Stimulated activated naive CD4-positive, alpha-beta T cell treated with Interleukin-2 at 50 U/mL for 16 hours (primary cell): ENCODE measurements at places on chromosomes 7 and 10.
A peak's percentile ranks its signal among the peaks of the same experiment; 100 is the strongest.

DNA sequence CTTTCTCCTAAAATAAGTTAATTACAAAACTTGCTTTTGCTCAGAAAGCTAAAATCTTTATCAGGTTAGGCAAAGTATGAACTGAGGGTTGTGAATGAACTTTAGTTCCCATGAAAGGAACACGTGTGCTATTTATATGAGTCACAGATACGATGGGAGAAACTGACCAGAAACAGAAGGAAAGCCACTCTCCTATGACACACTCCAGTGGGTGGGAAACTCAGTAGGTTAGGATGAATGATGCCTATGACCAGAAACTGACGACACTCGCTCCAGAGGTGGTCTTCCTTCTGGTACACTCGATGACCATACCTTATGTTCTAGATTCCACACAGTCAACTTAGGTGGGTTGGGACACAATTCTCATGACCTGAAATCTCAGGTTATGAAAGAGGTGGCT is 215.7 kb upstream of the INHBA start:
- no peak for DNase-seq

- no peak for DNase-seq
Measured at GRCh38 chr7:23072922-23073321, 32.7 kb upstream of the KLHL7 start.

DNA sequence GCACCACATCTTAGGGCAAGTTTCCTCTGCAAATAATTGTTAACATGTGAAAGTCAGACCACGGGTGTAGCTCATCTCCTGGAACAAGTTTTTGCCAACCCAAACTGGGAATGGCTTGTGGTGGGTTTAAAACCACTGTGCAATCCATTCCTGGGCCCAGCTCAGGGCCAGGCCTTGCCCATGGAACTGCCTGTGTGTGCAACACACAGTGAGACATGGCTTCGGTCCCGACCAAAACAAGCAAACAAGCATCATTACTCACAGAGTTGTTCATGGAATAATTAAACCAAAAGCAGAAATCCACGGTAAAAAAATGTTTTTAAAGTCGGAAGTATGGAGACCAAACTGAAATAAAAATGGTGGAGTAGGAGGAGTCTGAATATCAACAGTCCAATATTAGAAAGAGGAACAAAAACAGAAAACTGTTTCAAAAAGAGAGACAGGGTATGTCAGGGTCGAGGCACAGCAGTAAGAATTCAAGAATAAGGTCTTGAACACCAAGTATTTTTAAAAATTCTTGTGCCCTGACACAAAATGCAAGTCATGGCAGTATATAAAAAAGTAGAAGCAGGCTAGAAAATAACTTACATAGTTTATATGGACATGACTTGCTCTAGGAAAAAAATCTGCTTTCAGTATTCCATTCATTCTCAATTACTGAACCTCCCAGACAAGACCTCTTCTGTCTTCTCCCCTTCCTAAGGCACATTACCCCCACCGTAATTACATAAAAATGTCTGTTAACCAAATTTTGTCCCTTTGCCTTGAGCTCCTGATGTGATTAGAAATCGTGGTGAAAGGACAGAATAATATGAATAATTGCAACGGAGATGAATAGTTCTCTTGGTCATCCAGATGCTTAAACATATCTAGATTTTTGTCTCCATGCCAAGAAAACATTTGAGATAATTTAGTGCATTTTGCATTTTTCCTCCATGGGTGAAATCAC is 88.4 kb downstream of the FAS start:
- no peak for DNase-seq

GRCh38 chr10:91944880-91945630 is 21.5 kb downstream of the BTAF1 start:
- no peak for DNase-seq

GRCh38 chr7:149624006-149624405 is 126.4 kb upstream of the ZNF746 start:
- DNase-seq: peak; percentile 46

DNA sequence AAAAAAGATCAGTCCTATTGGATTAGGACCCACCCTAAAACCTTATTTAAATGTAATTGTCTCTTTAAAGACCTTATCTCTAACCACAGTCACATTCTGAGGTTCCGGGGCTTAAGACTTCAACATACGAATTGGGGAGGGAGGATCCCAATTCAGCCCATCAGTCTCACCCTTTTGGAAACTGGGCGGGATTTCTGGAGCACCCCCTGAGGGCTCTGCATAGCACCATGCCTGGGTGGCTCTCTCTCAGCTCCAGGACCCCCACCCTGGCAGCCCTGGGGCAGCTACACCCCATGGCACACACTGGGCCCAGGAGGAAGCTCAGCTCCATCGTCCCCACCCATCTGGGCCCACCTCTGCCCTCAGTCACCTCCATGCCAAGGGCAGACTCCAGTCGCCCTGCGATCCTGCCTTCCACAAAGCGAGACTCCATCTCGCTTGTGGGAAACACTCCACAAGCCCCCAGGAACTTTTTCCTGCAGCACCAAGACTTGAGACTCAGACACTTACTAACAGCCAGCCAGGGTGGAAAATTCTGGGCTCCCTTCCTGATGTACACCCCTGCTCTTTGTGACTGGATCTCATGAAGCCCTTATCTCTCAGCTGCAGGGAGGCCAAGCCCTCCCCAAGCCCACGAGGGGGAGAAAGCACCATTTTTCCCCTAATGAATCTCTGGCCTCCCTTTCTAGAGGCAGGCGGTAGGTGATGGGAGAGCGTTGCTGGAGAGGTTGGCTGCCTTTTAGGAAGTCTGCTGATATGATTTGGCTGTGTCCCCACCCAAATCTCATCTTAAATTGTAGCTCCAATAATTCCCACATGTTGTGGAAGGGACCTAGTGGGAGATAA is 90.8 kb upstream of the KDM7A start:
- no peak for DNase-seq

DNA sequence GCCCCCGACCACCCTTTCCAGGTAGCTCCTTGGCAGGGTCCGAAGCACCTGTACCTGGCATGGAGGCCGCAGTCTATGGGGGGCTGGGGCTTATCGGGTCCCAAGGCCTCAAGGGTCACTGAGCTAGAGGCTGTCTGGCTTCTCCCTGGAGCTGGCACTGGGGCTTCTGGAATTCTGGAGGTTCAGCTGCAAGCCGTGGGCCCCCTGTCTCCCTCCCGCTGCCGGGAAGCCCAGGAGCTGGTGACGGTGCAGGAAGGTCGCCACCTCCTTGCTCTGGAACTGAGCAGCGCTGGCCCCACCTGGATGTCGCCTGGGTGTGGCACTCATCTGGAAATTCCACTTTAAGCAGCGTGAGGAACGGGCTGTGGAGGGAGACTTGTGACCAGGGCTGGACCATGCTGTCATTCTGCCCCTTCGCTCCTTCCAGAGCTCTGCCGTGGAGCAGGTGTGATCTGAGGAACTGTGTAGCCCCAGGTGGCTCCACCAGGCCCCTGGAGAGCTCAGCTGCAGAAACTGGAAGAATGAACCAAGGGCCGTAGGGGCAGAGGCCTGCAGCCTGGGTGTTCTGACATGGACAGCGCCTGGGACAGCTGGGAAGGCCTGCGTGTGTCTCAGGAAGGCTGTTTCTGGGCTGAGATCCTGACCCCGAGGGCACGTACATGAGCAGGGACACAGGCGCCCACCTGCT is 129.7 kb upstream of the PPP2R2D start:
- no peak for DNase-seq

DNA sequence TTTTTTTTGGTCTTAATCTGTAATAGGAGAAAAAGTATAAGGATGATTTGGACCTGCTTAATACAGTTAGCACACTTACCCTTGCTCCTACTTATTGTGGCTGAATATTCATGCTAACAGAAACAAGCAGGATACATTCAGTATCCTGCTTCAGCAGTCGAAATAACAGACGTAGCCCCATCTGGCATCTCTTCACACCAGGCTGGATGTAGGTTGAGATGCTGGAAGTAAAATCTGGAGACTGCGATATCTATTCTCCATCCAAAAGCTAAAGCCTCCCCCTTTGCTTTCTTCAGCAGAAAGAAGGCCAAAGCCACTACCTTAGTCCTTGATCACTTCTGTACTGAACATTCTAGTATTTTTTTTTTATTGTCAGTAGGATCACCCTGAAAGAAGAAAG is 537.4 kb downstream of the AUTS2 start:
- no peak for DNase-seq
